GM10248 (cell line): ENCODE measurements at places on chromosomes 7 and 10.

- peak; percentile 79 for DNase-seq
Measured at GRCh38 chr7:44059219-44060090, 5.9 kb downstream of the PGAM2 start.

GRCh38 chr10:24503461-24504320, 220.0 kb downstream of the ARHGAP21 start:
- peak; percentile 50 for DNase-seq

- no peak for DNase-seq
Measured at GRCh38 chr10:11095374-11095801, 77.7 kb downstream of the CELF2 start.

DNA sequence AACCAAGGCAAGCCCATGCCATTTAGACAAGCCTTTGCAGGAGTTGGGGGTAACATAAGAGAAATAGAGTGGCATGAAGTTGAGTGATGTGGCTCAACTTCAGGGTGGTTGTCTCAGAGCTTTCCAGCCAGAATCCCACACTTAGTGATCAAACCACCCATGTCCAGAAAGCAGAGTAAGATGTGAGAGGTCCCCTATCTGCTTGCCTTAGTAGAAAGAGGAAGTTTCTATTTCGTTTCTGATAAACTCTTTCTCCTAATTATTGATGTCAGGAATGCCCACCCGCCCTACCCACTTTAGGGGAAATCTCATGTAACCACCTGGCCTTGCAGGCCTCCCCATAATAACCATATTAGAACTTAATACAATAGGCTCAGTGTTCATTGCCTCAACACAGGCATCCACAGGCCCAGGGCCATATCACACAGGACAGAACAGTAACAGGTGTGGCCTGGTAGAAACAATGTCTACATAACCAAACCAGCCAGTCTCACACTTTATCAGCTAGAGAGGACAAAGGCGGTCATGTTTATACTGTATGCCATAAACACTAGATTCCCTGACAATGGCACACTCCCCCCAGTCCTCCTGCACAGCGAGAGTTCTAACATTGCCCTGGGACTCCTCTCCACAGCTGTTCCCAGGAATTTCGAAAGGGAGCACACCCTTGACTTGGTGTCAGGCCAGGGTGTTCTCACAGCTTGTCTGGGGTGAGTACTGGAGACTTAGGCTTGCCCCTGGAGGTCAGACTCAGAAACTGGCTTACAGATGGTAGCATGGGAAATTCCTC, 364.4 kb downstream of the CXCL12 start:
- no peak for DNase-seq

- DNase-seq = no peak
Measured at GRCh38 chr7:142228537-142229104, 29.2 kb downstream of the PRSS58 start.
